HCT116 (cell line): ENCODE measurements at places on chromosomes 11 and 22.
A peak's percentile ranks its signal among the peaks of the same experiment; 100 is the strongest.

DNA sequence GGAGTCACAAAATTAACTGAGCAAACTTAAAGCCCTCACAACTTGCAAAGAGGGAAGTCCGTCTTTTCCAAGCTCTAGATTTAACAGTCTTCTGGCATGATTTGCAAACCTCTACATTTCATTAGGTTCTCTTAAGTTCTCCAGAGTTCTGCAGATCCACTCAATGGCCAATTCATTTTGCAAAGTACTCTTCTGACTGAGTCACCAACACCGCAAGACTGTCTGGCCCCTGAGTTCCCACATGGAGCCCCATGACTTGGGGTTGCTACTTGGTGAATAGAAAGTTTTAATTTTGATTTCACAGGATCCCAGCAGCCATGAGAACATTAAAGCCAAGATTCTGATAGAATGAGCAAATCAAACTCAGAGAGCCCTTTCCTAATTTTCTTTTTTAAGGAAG lies 134.5 kb downstream of the PLEKHA7 start:
- H3K4me1 ChIP-seq, result peaks cover 20% of the 10 kb centered on the region
- no peak overlapping the region for H3K27ac ChIP-seq
- H3K27me3 ChIP-seq, result no peaks in the 10 kb centered on the region
- no peak for DNase-seq

DNA sequence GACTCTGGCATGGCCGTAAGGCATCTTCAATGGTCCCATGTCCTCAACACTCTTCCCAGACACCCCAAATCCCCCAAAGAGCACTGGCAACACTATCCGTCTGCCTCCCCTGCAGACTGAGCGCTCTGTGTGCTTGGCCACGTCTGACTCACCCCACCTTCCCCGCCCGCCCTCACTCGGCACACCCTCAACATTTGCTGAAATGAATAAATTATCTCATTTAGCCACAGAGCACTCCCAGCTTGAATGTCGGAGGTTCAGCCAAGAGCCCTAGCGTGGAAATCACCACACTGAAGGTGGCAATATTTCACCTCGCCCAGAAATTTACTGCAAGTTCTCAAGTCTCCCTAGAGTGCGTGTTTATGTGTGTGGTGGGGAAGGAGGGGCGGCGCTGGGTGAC lies 46.6 kb upstream of the TCF20 start:
- H3K4me3 ChIP-seq, result no peak overlapping the region
- H3K27me3 ChIP-seq, result no peaks in the 10 kb centered on the region
- H3K36me3 ChIP-seq, result no peaks in the 10 kb centered on the region
- H3K27ac ChIP-seq, result no peak overlapping the region
- peaks cover 46% of the 10 kb centered on the region for H3K4me1 ChIP-seq

GRCh38 chr11:70876685-70877084 lies 375.7 kb downstream of the SHANK2 start:
- no peaks in the 10 kb centered on the region for H3K27me3 ChIP-seq
- H3K27ac ChIP-seq, result no peak overlapping the region
- no peak for DNase-seq
- no peaks in the 10 kb centered on the region for H3K36me3 ChIP-seq
- no peak overlapping the region for H3K4me3 ChIP-seq

GRCh38 chr11:13074714-13075464 lies 65.8 kb downstream of the RASSF10 start:
- no peak overlapping the region for H3K4me3 ChIP-seq
- H3K27ac ChIP-seq, result no peak overlapping the region
- no peaks in the 10 kb centered on the region for H3K36me3 ChIP-seq

DNA sequence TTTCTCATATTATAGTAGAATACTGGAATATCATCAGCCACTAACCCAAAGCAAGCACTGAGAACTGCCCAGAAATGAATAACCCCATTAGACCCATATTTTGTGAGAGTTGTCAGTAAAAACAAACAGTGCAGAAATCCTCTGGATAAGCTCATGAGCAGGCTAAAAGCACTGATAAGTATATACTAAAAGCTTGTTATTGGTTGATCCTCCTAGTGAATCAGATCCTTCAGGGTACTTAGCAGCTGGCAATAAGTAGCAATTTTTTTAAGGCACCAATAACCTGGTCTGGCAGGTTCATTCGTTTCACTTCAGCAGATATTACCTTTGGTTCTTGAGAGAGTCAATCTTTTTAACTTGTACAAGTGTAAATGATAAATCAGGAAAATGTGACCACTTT lies 1.2 kb downstream of the NOX4 start:
- H3K27me3 ChIP-seq, result peaks cover 13% of the 10 kb centered on the region; the same call in 1 of the 2 replicates
- no peaks in the 10 kb centered on the region for H3K4me1 ChIP-seq
- no peaks in the 10 kb centered on the region for H3K36me3 ChIP-seq
- no peak for DNase-seq
- no peak overlapping the region for H3K4me3 ChIP-seq

DNA sequence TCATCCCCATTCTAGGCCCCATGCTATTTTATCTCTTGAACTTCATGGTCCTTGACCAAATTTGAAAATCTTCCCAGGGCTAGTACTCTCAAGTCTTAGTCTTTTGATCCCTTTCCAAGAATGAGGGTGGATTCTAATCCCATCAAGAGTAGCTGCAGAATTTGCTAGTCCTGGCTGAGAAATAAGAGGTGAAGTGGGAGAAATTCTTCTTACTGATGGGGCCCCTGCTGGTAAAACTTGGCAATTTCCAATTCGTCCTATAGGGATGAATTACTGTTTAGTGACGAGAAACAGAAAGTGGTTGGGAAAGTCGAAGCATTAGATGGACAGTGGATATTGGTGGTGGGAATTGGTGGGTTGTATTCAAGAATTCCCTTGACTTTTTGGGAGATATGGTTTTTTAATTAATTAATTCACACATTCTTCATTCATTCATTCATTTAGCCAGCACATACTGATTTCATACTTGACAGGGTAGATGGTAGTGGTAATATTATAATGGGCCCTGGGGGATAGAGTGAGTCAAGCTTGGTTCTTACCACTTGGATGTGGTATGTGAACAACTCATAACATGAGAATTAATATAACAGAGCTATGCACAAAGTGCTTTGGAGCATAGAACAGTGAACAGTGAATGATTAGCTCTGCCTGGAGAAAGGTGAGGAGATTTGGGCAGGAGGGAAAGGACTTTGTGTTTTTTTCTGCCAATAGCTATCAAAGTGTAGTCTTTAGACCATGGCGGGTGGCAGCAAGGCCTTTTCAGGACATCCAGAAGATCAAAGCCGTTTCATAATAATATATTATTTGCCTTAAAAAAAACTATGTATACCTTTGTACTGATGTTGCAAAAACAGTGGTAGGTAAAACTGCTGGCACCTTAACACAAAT lies 103.8 kb downstream of the STIM1 start:
- no peaks in the 10 kb centered on the region for H3K27me3 ChIP-seq
- peaks cover 9% of the 10 kb centered on the region for H3K4me1 ChIP-seq
- no peak overlapping the region for H3K4me3 ChIP-seq
- no peaks in the 10 kb centered on the region for H3K36me3 ChIP-seq

- no peak overlapping the region for H3K27ac ChIP-seq
- no peak overlapping the region for H3K4me3 ChIP-seq
- no peaks in the 10 kb centered on the region for H3K36me3 ChIP-seq
- H3K27me3 ChIP-seq, result peaks cover 6% of the 10 kb centered on the region; the same call in 1 of the 2 replicates
- no peaks in the 10 kb centered on the region for H3K4me1 ChIP-seq
- DNase-seq, result no peak
These were observed 1.2 kb downstream of the C1QTNF4 start for GRCh38 chr11:47592970-47593369.

DNA sequence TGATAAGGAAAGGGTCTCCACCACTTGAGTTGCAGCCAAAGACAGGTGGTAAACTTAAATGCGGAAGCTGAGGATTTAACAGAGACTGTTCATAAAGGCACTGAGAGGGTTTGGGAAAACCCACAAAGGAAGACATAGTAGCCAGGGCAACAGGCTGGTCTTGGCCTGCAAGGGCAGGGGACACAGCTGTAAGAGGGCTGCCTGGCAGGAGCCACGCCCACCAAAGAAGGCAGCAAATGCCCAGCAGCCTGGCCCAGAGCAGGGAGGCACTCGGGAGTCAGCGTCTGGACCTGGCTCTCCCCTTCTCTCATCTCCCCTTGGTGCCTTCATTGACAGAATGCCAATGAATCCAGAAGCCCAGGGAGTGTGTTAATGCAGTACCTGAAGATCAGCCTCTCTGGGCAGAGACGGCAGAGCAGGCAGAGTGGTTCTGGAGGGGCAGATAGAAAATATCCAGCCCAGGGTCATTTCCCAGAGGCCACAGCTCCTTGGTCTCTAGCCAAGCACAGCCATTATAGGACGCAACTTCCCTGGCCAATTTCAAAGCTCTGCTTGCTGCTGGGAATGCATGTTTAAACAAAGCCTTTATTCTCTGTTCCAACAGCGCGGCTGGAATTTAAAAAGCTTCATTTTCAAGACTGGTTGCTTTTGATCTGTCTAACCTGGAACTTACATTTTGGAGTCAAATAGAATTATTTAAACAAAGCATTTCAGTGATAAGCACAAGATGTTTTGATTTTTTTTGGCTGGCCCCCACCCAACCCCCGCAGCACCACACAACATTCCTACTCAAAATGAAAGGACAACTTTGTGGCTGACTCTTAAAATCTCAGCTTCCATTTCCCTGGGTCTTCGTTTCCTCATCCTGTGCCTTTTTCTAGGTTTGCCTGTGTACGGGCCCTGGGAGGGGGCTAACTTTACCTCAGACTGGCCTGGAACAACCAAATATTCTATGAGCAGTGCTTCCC lies 125.6 kb upstream of the LMO1 start:
- H3K27ac ChIP-seq, result no peak overlapping the region
- no peak for DNase-seq
- no peak overlapping the region for H3K4me3 ChIP-seq
- no peaks in the 10 kb centered on the region for H3K27me3 ChIP-seq
- H3K36me3 ChIP-seq, result no peaks in the 10 kb centered on the region

- no peak overlapping the region for H3K27ac ChIP-seq
- H3K4me3 ChIP-seq, result no peak overlapping the region
- DNase-seq, result no peak
- H3K4me1 ChIP-seq, result no peaks in the 10 kb centered on the region
- H3K27me3 ChIP-seq, result no peaks in the 10 kb centered on the region
These were observed 47.9 kb upstream of the ARHGAP42 start for GRCh38 chr11:100639140-100639539.

DNA sequence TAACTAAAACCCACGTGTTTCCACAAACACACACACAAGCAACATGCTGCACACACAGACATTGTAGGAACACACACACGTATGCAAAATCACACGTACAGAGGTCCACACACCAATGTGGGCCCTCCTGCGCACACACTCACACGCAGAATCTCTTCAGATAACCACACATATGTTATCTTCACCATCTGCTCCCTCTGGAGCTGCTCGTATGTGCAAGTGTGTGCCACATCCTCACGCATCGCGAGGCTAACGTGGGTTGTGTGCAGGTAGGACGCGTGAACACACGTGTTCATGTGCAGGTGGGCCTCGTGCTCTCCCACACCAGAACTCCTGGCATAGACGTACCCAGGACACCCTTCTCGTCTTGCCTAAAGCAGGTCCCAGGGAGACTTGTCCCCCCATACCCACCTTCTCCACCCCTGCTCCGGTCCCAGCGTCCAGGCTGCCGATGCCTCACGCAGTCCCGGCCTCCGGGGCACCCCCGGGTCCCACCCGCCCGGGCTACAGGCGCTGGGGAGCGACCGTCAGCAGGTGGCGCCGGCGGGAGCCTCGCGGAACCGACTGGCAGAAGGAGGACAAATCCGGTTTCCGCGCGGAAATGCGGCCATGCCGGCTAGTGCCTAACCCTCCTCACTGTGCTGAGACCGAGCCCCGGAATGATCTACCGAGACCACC lies 10.3 kb upstream of the IGSF9B start:
- no peaks in the 10 kb centered on the region for H3K4me1 ChIP-seq
- H3K4me3 ChIP-seq, result peak overlapping the region; percentile 30
- peaks cover 4% of the 10 kb centered on the region; the same call in 1 of the 2 replicates for H3K27me3 ChIP-seq
- no peaks in the 10 kb centered on the region for H3K36me3 ChIP-seq

- H3K27me3 ChIP-seq, result no peaks in the 10 kb centered on the region
- H3K4me1 ChIP-seq, result peaks cover 29% of the 10 kb centered on the region
- peaks cover 21% of the 10 kb centered on the region; the same call in 1 of the 2 replicates for H3K36me3 ChIP-seq
- DNase-seq, result no peak
- no peak overlapping the region for H3K27ac ChIP-seq
- no peak overlapping the region for H3K4me3 ChIP-seq
These were observed 4.4 kb downstream of the NDUFV1 start for GRCh38 chr11:67611165-67611564.

- no peaks in the 10 kb centered on the region for H3K27me3 ChIP-seq
- H3K4me3 ChIP-seq, result no peak overlapping the region
- no peak for DNase-seq
These were observed 2.4 kb downstream of the FUT4 start for GRCh38 chr11:94546162-94546470.

GRCh38 chr11:130442737-130443136 lies 5.7 kb upstream of the ADAMTS15 start:
- H3K27ac ChIP-seq, result no peak overlapping the region
- H3K4me1 ChIP-seq, result no peaks in the 10 kb centered on the region
- no peaks in the 10 kb centered on the region; the same call in 1 of the 2 replicates for H3K27me3 ChIP-seq
- H3K36me3 ChIP-seq, result no peaks in the 10 kb centered on the region
- no peak overlapping the region for H3K4me3 ChIP-seq

GRCh38 chr22:37330200-37331033 lies 48.1 kb downstream of the CYTH4 start:
- peaks cover 96% of the 10 kb centered on the region for H3K4me1 ChIP-seq
- no peaks in the 10 kb centered on the region for H3K36me3 ChIP-seq
- H3K4me3 ChIP-seq, result peak overlapping the region; percentile 29
- DNase-seq, result peak; percentile 96
- H3K27me3 ChIP-seq, result no peaks in the 10 kb centered on the region

DNA sequence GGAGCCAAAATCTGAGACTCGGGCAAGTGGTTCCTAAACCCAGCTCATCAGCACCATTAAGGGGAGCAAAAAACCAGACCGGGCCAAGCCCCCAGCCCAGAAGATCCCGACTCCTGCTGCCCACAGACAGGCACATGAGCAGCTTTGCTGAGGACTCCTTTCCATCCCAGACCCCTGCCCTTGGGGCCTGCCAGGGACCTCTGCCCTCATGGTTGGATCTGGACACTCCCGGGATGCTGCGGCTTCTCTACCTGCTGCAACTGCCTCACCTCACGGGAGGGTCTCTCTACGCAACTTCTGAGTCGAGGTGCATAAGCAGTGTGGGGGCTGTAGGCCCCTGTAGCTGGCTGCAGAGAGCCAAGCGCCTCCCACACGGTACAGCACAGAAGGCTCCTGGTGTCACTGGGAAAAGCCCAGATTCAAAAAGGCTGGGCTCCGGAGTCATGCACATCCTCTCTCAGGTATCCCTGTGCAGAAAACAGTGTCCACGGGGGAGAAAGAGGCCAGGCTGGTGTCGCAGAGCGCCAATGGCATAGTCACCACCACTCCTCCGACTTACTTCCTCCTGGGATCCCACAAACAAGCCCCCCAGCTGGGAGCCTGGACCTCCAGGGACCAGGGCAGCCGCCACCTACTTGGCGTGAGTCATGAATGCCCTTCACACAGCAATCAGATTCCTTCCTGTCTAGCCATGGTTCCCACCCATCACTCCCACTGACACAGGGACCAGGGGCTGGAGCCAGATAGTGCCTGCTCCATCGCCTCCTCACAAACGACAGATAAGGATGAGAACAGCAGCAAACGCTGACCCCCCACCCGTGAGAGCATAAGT lies 122.1 kb downstream of the BCR start:
- H3K4me3 ChIP-seq, result no peak overlapping the region
- no peak for DNase-seq
- H3K27ac ChIP-seq, result no peak overlapping the region
- peaks cover 5% of the 10 kb centered on the region for H3K36me3 ChIP-seq

GRCh38 chr11:30423279-30423648 lies 100.4 kb downstream of the ARL14EP start:
- no peak overlapping the region for H3K27ac ChIP-seq
- no peaks in the 10 kb centered on the region for H3K36me3 ChIP-seq
- no peak for DNase-seq
- no peaks in the 10 kb centered on the region for H3K4me1 ChIP-seq
